Activated CD4-positive, alpha-beta T cell treated with anti-CD3 and anti-CD28 coated beads for 1 hour (primary cell): ENCODE measurements at places on chromosomes 12 and 14.
A peak's percentile ranks its signal among the peaks of the same experiment; 100 is the strongest.

- DNase-seq = no peak
Measured at GRCh38 chr12:53334822-53335221, 1.3 kb downstream of the SP7 start.

DNA sequence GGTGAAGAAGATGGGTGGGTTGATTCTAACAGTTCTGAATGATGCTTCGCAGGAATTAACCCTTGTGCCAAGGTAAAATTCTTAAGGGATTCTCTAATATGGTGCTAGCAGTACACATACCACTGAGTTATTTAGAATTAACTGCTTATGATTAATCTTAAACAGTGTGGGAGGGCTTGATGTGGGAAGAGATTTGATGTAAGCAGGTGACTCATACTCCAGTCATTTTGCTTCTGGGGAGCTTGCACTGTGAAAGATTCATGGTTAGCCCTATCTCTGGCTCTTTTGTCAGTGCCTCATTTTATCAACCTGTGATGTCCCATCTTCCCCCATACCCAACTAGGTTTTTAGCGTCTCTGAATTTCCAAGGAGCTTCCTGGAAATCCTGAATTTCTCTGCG lies 83.8 kb downstream of the NRXN3 start:
- DNase-seq = no peak

- DNase-seq = no peak
Measured at GRCh38 chr12:47407463-47408129, 298.2 kb downstream of the RPAP3 start.

DNA sequence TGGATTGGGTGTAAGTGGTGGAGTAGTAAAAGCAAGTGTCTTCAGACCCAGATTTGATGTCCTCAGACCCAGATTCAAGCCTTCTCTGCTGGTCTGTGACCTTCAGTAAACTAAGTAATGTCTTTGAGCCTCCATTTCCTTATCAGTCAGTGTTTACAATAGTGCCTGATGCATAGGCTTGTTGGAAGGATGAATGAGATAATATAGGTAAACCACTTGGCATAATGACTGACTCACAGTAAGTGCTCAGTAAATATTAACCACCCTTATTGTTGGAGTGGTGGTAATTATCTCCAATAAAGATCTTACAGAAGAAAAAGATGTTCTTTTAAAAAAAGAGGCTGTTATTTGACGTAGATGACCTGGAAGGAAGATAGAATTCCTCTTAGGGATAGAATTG lies 86.2 kb downstream of the IGF1 start:
- DNase-seq = no peak

GRCh38 chr14:103871596-103872480 lies 24.5 kb upstream of the PPP1R13B start:
- DNase-seq = peak; percentile 50

DNA sequence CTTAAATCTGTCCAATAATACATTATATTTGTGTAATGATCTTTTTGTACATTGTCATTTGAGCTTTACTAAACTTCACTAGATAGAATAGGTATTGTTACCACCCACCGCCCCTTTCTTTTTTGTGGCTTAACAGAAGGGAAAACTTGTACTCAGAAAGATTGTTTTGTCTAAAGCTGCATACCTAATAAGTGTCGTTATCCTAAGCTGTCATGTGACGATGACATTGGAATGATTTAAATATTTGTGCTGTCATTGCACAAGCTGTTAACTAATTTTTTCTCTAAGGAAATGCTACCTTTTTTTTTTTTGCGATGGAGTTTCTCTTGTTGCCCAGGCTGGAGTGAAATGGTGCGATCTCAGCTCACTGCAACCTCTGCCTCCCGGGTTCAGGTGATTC lies 3.6 kb downstream of the DIP2B start:
- DNase-seq = no peak

DNA sequence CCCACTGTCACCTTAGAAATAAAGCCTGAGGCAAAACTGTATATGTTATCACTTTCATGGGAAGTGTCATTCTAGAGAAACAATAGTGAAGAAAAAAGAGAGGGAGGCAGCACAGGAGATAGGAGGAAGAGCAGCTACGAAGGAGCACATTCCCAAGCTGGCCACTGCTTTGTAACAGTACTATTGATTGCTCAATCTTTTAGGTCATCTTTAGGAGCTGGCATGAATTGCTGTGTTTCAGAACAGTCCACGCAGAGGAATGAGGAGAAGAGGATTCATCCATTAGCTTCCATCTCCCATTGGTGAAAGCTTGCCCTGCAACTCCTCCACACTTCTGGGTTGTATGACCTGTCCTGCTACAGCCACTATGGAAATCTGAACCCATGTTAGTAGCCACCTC lies 372.5 kb upstream of the DDHD1 start:
- no peak for DNase-seq

- peak; percentile 24 for DNase-seq
Measured at GRCh38 chr14:80959496-80959895, 4.1 kb downstream of the TSHR start.

- DNase-seq = no peak
Measured at GRCh38 chr14:35934499-35934898, 108.4 kb downstream of the BRMS1L start.

GRCh38 chr14:63902375-63902976 lies 49.7 kb downstream of the SYNE2 start:
- DNase-seq = no peak

DNA sequence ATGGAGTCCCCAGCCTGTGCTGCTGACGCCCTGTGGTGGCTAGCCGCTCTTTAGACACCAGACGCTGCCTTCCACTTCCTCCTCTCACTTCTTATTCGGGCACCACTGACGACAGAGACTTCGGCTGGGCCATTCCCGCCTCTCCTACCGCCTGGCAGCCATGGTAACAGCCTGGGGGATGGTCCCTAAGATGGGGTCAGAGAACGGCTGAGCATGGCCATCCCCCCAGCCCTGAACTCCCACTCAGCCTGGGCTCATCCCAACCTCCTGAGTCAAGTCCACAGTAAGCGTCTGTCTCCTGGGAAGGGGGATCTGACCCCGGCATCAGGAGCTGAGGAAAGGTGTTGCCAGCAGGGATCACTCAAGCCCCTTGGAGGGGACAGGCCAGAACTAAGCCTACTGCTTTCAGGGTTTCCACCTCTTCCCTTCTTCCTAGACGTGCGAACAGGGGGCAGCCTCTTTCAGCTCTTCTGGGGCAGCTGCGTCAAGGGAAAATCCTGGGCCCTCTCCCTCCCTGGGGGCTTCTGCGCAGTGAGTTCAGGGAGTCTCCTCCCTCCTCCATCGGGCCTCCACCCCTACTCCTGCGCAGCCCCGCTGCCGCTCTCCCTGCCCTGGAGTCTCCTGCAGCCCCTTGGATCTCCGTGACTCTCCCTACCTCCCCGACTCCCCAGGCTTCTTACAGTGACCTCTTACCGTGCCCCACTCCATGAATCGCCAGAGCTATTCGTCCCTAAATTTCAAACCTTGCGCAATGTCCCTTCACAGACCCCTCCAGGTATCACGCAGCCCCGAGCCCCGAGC lies 643 bp upstream of the TAMALIN start:
- DNase-seq = no peak

GRCh38 chr14:92154283-92154942 lies 32.6 kb downstream of the CPSF2 start:
- no peak for DNase-seq

- no peak for DNase-seq
Measured at GRCh38 chr12:125688223-125688622, 623.0 kb downstream of the AACS start.

GRCh38 chr14:98223106-98223505 lies 1048.9 kb downstream of the BCL11B start:
- no peak for DNase-seq

GRCh38 chr12:121036810-121037326 lies 2.2 kb downstream of the OASL start:
- no peak for DNase-seq

GRCh38 chr14:23672200-23672599 lies 36.0 kb downstream of the DHRS2 start:
- no peak for DNase-seq

DNA sequence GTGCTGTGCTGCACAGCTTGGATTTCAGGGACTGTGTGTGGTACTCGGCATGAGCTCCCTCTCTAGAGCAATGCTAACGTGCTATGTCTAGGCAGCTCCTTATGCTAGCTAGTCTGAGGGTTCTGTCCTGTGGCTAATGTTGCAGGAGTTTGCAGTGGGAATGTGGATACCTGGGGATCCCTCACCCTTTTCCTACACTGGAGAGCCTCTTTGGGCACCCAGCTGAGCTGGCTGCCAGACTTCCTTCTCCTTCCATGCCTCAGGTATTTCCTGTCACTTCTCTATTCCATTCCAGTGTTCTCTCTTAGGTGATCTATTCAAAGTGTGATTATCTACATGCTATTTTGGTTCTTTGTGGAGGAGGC lies 64.9 kb downstream of the FBXO33 start:
- no peak for DNase-seq

DNA sequence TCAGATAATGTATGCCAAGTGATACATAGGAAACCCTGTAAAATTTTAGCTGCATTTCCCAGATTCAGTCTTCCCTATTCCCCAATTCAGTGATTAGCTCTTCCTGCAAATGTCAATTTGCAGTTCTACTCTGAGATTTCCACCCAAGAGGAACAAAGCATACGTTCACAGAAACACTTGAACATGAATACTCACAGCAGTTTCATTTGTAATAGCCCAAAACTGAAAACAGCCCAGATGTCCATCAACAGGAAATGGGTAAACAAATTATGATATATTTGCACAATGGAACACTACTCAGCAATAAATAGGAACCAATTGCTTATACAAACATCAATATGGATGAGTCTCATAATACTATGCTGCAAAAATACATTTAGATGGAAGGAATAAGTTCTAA lies 194.2 kb downstream of the GXYLT1 start:
- no peak for DNase-seq

- no peak for DNase-seq
Measured at GRCh38 chr14:51368721-51369163, 128.7 kb downstream of the TMX1 start.

GRCh38 chr14:71289536-71289935 lies 382.3 kb downstream of the PCNX1 start:
- no peak for DNase-seq

DNA sequence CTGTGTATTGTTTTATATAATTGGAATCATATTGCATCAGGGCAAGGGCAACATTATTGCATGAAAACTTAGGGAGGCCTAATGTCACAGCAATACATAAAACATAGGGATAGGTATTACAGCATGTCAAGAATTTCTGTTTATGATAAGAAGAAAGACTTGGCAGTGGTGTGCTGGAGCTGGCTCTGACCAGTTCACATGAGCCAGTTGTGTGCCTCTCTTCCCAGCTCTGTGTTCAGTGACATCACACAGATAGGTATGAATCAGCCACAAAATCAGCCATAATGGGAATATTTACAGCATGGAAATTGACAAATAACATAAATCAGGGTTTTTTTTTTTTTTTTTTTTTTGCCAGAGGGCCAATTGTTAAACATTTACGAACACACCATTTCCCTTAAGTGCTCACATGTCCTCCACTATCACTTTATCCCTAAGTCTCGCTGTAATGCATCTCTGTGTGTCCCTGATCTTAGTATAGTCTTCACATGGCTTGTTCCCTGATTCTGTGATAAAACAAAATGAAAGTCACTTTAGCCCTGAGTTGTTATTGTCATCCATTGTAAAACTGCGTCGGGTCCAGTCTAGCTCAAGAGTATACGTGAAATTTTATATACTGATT lies 31.9 kb upstream of the ACSM4 start:
- DNase-seq = no peak

- no peak for DNase-seq
Measured at GRCh38 chr14:76337635-76338545, 38.0 kb upstream of the ESRRB start.

GRCh38 chr12:84661786-84662185 lies 250.8 kb downstream of the SLC6A15 start:
- no peak for DNase-seq

DNA sequence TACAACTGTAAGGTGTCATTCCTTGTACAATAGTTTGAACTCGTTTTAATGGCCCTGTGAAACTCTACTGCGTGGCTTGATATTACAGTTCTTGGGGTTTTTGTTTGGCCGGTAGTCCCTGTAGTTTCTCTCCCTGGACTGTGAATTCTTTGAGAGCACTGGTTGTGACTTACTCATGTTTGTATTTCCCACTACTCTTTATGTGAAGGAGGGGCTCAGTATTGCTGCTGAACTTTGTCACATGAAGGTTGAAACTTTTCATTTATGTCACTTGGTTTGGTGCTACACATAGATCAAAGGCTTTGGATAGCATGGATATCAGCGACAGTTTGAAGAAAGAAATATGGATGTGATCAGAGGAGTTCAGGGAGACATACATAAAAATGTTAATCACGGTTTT lies 1.5 kb upstream of the POU6F1 start:
- no peak for DNase-seq

DNA sequence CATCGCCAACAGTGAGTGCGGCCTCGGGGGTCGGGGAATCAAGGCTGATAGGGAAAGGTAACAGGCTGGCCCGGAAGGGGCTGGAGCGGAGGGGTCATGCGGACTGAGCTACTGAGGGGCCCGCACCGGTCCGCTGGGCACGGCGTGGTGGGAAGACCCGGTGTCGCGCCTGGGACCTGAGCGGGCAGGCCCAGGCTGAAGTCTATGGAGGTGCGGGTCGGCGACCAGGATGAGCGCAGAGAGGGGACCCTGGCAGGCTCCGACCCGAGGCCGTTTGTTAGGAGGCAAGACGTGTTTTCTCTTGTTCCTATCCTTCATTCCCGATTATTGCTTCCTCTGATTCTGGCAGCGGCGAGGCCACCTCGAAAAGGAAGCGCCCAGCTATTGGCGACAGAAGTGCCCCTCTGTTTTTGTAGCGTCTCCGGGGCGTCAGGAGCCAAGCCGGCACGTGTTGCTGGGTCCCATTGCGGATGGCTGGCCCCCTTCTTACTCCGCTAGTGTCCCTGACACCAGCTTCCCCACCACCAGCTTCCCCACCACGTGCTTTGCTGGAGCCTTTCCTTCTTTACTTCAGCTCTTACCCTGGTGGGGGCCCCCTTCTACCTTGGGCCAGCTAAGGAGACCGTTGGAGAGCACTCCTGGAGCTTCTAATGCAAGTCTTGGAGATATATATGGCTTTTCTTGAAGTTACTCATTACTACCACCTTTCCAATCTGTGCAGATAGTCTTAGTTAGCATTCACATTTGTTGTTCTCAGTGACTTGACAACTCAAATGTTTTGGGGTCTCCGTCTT lies 653 bp downstream of the PA2G4 start:
- DNase-seq = no peak

GRCh38 chr14:74648601-74649000 lies 36.6 kb upstream of the LTBP2 start:
- DNase-seq = no peak
